GOT3 (cell line): ENCODE measurements at places on chromosomes 5 and 9.

DNA sequence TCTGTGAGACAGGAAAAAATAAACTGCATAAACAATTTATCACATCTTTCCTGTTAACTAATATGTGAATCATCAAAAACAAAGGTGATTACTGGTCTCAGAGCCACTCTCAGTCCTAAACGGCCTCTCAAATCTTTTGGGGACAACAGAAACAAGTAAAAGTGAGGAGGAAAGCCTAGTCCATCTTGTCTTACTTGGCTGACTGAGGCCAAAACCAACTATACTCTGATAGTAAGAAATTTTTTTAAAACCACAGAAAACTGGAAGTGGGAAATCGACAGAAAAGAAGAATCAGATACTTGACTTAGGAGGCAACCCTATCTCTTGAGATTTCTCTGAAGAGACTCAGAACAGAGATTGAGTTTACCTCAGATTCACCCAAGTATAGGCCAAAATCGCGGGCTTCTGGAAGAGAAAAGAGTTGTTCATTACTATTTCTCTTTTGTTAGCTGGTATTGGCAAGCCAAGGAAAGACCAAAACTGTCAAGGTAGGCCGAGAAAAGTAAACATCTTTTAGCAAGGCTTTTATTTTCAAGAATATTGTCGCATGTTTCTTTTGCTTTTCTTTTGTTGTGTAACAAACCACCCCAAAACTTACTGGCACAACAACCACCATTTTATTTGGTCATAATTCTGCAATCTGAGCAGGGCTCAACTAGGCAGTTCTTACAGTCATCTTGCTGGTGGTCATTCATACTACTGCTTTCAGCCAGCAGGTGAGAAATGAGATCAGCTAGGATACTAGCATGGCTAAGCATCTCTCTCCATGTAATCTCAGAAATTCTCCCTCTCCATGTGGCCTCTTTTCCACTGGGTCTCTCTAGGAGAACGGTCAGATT is 46.1 kb downstream of the RFX3 start:
- DNase-seq, result no peak

DNA sequence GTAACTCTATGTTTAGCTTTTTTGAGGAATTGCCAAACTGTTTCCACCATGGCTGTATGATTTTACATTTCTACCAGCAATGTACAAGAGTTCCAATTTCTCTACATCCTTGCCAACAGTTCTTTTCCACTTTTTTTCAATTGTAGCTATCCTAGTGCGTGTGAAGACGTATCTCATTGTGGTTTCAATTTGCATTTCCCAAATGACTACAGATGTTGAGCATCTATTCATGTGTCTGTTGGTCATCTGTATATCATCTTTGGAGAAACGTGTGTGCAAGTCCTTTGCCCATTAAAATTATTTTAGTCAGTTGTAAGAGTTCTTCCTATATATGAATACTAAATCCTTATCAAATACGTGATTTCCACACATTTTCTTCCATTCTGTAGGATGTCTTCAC is 6.5 kb downstream of the SLC25A48 start:
- no peak for DNase-seq

DNA sequence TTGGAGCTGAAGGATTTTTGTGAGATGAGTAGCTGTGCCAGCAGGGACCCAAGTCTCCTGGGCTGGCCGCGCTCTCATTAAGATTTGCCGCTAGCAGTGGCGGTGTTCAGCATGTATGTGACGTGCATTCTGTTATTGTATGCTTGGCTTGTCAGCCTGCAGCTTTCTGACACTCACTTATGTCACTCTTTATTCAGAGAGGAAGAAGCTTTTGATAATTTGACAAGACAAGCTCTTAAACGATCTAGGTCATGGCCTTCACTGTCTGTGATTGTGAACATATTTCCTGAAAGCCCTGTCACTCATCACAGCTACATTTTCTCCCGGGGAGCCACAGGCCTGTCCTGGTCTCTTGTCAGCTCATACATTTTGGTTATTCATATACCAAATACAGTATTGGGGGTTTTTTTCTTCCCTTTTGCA is 98.2 kb upstream of the GRHPR start:
- no peak for DNase-seq

- DNase-seq, result no peak
Measured at GRCh38 chr5:110832683-110833082, 93.9 kb downstream of the SLC25A46 start.

- no peak for DNase-seq
Measured at GRCh38 chr5:156036640-156037039, 290.3 kb upstream of the SGCD start.

DNA sequence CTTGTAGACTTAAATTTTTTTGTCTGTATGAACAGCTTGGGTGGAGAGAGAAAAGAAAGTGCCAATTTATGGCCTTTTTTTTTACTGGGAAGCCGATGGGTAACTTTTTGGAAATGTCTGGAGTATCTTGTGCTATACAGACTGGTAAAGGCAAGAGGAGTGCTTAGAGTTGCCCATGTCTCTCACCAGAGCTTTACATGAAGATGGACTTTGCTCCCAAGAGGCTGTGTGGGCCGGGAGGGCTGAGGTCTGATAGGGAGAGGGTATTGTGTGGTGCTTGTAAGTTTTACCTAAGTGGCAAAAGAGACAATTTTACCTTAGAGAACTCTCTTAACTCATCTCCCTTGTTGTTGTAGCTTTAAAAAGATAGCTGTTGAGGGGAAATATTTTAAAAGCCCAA is 203.2 kb downstream of the SEMA6A start:
- no peak for DNase-seq

- DNase-seq, result no peak
Measured at GRCh38 chr5:93145767-93146166, 435.3 kb downstream of the NR2F1-AS1 start.

- DNase-seq, result no peak
Measured at GRCh38 chr5:172683645-172684471, 42.8 kb downstream of the NEURL1B start.

DNA sequence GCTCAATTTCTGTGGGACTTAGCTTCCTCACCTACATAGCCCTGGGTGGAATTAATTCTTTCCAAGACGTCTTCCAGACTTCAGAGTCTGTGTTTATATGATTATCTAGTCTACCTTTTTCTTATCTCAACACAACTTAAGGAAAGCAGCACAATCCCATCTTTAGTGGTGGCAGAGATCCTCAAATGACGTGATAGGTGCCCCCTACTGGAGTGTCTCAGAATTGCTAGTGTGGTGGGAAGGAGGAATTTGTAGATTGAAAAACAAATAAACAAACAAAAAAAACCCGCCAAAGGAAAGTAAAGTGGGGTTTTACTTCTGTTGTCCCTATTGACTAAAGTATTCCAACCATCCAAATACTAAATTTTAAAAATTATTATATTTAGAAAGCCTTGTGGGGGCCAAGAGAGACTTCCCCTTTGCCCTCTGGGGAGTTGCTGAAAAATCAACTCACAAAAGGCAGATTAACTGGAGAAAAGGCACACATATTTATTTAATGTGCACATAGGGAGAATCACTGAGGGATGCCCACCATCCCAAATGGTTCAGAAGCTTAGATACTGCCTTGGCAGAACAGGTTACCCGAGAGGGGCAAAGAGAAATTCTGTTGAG is 283.3 kb downstream of the TMEM167A start:
- no peak for DNase-seq

DNA sequence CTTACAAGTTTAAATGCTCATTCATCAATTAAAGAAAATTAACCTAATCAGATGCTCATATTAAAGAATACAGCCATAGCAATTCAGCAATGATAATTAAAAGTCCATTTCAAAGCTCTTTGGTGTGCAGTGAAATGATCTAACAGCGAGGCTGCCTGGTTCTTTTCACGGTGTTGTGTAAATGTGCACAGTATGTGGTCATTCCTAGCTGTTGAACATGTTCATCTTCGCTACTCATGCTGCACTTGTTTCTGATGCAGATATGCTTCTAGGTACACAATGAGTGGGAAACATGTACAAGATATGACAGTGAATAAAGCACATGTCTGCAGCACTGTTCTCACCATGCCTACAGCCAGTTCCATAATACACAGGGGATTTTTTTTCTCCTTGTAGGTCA is 163.5 kb downstream of the NR2F1-AS1 start:
- DNase-seq, result no peak

GRCh38 chr5:13740471-13740870 is 204.0 kb downstream of the DNAH5 start:
- DNase-seq, result no peak

- DNase-seq, result no peak
Measured at GRCh38 chr5:67093279-67093678, 103.3 kb downstream of the CD180 start.

- DNase-seq, result no peak
Measured at GRCh38 chr5:24065779-24066178, 558.4 kb downstream of the PRDM9 start.

DNA sequence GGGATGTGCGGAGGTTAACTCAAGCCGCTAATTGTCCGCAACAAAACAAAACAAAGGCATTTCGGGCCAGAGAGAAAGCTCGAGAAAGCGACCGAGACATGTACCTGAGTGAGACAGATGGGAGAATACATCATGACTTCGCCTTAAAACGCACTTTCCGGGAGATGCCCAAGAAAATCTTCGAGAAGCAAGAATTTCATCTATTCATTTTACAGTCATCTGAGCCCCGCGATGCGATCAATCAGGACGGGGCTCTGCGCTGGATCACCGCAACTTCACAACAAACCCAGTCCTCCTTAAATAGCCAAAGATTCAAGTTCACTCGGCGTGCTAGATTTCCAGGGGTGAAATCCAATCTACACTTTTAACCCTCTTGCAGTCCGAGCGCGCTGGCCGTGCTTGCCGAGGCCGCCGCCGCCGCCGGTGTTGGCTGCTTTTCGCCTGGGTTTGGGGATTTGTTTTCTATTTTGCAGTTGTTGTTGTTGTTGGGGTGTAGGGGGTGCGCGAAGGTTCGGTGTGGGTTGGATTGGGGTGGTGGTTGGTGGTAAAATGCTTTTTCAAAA is 482 bp downstream of the NFIB start:
- no peak for DNase-seq

GRCh38 chr9:91162311-91162710 is 199.4 kb downstream of the AUH start:
- DNase-seq, result no peak

GRCh38 chr5:95689680-95690079 is 6.9 kb upstream of the SPATA9 start:
- no peak for DNase-seq

DNA sequence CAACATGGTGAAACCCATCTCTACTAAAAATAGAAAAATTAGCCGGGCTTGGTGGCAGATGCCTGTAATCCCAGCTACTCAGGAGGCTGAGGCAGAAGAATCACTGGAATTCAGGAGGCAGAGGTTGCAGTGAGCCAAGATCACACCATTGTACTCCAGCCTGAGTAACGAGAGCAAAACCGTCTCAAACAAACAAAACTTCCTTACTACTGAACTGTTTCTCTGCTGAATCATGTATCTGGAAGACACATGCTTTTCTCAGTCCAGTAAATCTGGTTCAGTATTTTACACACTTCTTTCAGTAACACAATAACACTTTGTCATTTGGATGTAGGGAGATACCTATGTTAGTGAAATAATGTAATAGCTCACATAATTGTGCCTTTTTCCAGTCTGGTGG is 7.9 kb downstream of the TRMT10B start:
- DNase-seq, result no peak

GRCh38 chr5:43244823-43245565 is 53.0 kb downstream of the NIM1K start:
- DNase-seq, result no peak

GRCh38 chr5:136108180-136108611 is 24.4 kb upstream of the SMAD5 start:
- no peak for DNase-seq

DNA sequence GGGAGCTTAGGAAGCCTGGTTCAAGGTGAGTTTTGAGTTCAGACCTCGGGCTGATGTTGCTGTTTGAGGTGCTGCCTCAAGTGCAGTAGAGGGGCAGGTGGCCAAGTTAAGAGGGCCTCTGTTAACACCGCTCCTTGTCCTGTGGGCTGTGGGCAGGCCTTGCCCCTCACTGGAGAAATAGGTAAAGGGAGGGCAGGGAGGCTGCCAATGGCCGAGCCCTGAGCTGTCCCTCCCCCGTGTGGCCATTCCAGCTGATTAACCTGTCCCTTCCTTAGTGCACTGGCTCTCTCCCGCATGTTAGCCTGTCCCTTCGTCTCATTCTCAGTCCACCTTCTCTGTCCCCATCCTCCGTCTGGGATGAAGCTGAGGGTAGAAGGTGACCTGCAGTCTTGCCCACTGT is 21.4 kb downstream of the CNTFR start:
- no peak for DNase-seq

DNA sequence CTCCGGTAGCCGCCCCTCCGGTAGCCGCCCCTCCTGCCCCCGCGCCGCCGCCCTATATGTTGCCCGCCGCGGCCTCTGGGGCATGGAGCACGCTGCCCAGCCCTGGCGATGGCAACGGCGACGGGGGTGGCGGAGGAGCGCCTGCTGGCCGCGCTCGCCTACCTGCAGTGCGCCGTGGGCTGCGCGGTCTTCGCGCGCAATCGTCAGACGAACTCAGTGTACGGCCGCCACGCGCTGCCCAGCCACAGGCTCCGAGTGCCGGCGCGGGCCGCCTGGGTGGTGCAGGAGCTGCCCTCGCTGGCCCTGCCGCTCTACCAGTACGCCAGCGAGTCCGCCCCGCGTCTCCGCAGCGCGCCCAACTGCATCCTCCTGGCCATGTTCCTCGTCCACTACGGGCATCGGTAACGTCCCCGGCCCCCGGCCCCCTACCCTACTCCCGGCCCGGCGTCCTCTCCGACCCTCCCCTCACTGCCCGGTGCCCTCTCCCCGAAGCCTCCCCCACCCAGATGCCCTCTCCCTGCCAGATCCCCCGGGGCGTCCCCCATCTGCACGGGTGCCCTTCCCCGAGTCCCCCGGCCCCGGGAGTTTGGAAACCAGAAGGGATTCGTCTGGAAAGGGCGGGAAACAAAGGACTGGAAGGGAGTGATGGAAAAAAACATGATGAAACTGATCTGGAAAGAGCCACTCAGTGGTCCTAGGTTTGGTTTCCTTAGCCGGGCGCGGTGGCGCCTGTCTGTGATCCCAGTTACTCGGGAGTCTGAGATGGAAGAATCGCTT is 417 bp downstream of the SRD5A1 start:
- DNase-seq, result no peak

GRCh38 chr9:34428325-34428958 is 29.9 kb downstream of the FAM219A start:
- DNase-seq, result no peak

GRCh38 chr5:172617817-172618216 is 23.2 kb upstream of the NEURL1B start:
- no peak for DNase-seq

DNA sequence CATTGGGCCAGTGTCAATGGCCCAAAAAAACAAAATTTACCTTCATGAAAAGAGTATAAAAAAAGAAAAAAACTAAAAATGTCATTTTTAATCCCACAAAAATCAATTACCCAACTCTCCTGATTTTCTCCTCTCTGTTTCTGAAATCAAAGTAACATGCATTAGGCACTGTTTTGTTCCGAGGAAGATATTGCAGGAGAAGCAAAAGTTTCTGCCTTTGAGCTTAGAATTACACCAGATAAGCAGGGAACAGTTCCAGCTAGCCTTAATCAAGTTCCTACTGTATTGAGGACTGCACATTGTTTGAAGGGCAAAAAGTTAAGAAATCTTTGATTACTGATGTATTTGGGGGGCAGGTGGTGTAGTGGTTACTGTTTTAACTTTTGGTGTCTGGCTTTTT is 1.1 kb upstream of the PRKAA1 start:
- DNase-seq, result no peak
